ENCODE measurements at places on chromosomes 2 and 18.

- DNase-seq = peak; percentile 86
Observed at GRCh38 chr18:60372596-60372995, at the start of gene MC4R. Gene MC4R, minus strand, starts transcription at chr18:60372775. Its CDS starts 426 bp downstream, at chr18:60372349.

- no peak for DNase-seq
Observed at GRCh38 chr2:95138702-95139101, 17.1 kb upstream of the MRPS5 start.

DNA sequence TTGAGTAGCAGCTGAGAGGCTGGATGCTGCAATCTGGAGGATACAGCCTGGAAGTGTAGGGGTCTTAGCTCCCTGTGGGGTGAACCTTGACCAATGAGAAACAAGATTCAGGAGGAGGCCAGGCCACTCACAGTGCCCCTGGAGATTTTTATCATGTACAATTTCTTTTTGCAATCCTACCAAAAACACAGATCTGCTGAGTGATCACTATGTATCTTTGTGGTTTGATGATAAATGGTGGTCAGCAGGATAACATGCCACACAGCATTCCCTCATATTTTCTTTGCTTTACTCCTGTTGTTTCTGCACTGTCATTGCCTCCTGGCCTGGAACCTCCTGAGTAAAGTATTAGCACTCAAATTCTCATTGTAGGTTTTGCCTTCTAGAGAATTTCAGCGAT is 357.9 kb downstream of the THSD7B start:
- peak; percentile 66 for DNase-seq

GRCh38 chr2:138766464-138766863 is 13.7 kb downstream of the NXPH2 start:
- DNase-seq = no peak

- DNase-seq = no peak
Observed at GRCh38 chr2:224241001-224241400, 160.9 kb downstream of the FAM124B start.

DNA sequence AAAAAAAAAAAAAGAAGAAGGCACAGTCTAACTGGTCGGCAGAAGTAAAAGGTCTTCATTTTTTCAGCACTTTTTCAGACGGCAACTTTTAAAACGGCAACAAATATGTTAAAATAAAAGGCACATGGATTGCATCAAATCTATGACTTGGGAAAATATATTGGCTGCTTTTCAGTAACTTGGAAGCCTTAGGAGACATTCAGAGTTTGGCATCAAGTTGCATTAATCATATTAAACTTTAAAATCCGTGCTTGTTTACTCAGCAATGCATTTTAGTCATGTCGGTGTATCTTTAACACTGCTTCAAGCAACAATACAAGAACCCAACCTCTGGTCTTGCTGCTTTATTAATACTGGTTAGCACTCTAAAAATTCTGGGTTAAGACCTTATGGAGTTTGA is 111.1 kb downstream of the MEP1B start:
- no peak for DNase-seq

- no peak for DNase-seq
Observed at GRCh38 chr2:194562329-194562728, 1094.7 kb upstream of the SLC39A10 start.

DNA sequence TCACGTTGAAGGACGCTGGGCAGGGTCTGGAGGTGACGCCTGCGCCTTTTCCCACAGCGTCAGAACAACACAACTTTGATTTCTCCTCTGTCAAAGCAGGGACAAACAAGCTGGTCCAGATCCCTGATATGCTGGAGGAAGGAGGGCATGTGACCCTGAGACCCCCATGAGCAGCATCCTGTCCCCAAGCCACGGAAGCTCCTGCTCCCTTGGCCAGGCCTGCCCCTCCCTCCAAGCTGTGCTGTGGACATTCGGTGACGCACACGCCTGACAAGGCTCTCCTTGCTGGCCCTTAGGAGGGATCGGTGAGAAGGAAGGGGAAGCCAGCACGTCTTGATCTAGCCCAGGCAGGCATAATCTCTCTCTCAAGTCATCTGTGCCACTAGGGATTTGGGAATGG is 11.3 kb downstream of the MLPH start:
- no peak for DNase-seq

- DNase-seq = peak; percentile 62
Observed at GRCh38 chr2:36530983-36531354, 67.0 kb downstream of the FEZ2 start.

- peak; percentile 76 for DNase-seq
Observed at GRCh38 chr2:172239944-172240590, 137.4 kb upstream of the DLX2 start.

DNA sequence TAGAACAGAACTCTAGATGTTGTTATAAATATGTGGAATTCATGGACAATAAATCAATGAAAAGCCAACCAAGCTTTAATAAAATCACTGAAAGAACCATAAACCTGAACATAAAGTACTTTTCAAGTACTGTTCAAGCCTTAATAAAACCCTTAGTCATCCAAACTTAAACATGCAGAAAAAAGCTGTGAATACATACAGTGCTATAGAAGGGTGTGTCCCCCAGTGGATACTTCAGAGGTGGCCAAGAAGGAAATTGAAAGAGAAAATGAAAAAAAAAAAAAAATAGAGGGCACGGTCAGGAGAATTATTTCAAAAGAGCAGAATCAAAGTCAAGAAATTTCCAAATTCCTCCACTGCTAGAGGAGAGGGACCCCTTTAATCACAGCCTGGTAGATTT is 141.1 kb downstream of the SP100 start:
- DNase-seq = no peak

DNA sequence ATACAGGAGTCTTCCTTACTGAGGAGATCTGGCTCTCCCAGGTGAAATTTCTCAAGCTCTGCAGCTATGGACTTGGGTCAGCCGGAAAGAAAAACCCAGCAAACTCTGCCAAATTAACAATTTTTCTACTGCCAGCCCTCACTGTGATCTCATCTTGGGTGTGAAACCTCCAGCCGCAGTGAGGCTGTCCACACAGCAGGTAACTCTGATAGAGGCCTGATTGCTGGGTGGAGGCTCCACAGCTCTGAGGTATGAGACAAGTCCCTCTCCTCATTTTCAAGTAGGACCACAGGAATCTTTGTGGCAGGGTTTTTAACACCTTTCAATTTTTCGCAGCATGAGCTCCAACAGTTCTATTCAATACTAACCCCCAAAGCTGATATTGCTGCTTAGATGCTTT is 430.6 kb upstream of the RAB6C start:
- no peak for DNase-seq

- no peak for DNase-seq
Observed at GRCh38 chr2:20577495-20578235, 73.2 kb downstream of the HS1BP3 start.

- DNase-seq = peak; percentile 27
Observed at GRCh38 chr18:64017870-64018269, 48.0 kb downstream of the SERPINB8 start.

GRCh38 chr18:76621782-76622495 is 126.9 kb upstream of the ZNF516 start:
- peak; percentile 31 for DNase-seq

- DNase-seq = no peak
Observed at GRCh38 chr2:126345691-126346090, 310.3 kb upstream of the GYPC start.

Measured in astrocyte of the spinal cord (primary cell).